ENCODE measurements at places on chromosomes 6 and 20.

GRCh38 chr6:122400462-122401089, 1.1 kb downstream of the HSF2 start:
- no peak for DNase-seq

DNA sequence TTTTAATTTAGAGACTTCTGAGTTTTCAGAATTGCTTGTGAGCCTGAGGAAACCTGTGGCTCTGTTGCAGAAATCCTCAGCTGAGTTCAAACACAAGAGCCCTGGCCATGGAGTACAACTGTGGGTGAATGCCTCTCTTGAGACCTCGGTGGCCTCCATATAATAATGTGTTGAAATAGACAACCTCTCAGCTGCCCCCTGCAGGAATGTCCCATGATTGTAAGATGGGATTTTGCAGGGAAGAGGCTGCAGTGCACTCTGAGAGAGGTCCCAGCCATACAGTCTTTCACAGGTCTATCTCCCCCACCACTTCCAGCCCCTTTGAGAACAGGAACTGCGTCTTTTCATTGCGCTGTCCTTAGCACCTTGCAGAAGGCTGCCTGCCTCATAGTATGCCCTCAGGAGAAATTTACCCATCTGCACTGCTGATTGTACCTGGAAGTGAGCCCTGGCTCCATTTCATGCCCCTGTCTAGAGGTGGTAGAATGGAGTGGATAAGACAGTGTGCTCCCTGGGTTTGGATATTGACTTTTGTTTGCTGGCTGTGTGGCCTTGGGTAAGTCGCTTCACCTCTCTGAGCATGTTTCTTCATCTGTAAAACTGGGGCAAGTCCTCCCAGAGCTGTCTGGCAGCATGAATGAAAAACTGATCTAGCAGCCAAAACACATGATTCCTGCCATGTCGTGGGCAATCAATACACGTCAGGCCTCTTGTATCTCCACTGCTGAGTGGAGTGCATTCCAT, 16.8 kb upstream of the CDH22 start:
- DNase-seq = no peak

DNA sequence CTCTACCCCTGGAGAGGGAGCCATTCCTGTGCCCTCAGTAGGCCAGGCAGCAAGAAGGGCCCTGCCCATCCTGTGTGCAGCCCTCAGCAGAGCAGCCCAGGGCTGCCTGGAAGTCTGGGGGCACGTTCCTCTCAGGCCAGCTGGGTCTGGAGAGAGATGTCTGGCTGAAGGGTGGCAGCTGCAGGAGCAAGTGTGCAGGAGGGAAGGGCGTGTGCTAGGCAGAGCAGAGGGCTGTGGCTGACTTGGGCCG, 62.7 kb downstream of the NOL4L start:
- no peak for DNase-seq

DNA sequence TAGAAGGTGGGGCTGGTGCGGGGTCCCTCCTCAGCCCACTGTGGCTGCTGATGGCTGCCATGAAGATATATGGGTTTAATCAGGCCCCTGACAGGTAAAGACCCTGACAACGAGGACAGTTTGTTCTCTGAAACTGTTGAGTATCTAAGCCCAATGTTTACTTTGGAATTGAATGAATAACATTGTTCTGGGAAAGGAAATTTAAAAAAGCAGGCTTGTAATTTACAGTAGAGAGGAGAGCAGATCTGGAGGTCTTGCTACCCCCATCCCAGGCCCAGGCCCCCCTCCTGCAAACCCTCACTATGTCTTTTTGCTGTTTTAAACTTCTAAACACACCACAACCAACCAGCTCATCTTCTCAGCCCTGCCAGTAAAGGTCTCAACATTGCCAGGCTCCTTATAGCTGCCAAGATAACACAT, 171.3 kb downstream of the CDC5L start:
- no peak for DNase-seq

DNA sequence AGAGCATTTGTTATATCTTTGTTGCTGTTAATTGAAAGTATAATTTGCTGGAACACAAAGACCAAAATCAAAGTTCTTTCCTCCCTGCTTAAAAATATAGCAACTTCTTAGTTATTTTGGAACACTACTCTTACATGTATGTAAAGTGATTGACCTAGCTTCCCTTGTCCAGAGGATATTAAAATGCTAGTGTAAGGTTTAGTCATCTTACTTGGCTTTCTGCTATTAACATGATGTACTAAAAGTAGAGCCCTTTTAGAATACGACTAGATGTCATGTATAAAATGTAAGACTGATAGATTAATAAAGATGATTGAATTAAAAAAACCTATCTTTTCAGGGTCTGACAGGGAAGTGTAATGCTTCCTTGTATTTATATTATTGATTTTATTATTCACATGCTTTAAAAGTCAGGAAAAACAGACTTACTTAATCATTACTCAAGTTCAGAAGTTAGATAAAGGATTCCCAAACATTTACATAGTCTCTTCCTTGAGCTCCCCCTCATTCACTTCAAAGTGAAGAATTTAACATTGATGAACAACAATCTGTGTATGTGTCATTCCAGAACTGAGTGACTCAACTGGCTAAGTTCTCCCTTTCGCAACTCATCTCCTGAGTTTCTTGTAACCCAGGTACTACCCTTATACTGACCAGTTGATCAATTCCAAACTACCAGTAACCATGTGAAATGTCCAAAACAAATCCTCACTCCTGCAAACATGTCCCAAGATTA, 50.9 kb downstream of the BTBD9 start:
- no peak for DNase-seq

DNA sequence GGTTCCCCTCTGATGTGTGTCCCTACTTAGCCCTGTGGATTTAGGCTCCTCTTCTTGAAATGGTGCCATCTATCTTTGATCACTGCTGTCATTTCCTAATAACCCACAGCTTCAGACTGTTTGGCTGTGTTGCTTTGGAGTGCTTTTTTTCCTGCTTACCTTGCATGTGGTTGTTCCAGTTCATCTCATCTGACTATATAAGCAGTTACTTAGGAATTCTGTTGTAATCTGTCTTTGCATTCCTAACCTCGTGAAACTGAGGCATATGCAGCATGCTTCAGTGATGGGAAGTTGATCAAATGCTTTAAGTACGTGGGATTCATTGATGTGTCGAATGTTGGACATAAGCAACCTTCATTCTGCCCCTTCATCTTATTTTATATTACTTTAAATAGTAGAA, 115.8 kb upstream of the FLRT3 start:
- no peak for DNase-seq

DNA sequence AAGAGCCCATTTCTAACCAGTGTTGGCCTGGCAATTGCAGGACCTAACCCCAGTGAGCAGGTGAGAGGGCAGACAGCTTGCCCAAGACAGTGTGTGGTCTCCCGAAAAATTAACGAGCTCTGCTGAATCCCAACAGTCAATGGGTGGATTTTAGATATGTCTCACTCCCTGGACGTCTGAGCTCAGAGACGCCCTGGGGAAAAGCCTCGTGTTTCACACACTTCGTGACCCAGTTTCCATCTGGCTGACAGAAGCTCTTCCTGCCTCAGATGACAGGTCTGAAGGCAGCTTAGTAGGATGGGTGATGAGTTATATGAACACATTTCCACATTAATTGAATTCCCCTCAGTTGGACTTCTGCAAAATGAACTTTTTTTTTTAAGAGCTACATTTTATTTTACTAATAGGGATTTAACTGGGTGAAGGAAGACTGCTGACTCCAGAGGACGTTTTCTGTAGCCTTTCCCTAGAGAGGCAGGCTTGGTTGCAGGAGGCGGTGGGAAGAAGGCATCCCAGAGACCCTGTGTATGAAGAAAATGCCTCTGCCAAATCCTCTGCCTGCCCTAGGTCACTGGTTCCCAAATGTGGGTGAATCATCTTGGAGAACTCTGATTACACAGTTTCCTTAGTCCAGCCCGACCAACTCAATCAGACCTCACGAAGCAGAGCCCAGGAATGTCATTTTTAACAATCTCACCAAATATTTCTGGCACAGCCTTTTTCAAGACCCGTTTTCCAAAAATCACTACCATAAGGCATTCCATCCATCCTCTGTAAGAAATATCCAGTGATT, 71.7 kb upstream of the LY86 start:
- no peak for DNase-seq

- DNase-seq = no peak
These were observed 359.6 kb downstream of the UTRN start for GRCh38 chr6:144644776-144645175.

DNA sequence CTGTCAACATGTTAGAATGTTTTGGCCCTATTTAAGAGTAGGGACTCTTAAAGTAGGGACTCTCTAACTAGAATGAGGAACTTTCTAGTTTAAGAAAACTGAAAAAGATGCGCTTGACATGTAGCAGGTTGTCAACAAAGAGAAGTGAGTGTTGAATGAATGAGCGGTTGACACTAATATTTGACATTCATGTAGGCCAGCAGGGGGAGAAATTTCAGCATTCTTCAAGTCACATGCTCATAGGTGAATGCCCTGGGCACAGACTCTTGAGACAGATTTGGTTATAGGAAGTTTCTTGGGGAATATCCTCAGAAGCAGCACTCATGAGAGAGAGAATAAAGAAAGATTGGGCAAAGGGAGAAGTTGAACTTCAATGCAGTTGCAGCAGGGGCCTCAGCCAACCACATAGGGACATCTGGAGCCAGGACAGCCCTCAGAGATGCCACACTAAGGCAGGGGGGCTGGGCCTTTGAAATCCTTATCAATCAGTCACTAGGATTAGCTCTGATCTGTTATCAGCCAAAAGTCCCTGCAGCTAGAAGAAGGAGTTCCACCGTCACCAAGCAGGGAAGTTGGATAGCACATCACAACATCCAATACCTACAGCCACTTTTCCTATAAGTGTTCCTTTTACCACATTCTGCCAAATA, 145.1 kb upstream of the FKBP1C start:
- no peak for DNase-seq

DNA sequence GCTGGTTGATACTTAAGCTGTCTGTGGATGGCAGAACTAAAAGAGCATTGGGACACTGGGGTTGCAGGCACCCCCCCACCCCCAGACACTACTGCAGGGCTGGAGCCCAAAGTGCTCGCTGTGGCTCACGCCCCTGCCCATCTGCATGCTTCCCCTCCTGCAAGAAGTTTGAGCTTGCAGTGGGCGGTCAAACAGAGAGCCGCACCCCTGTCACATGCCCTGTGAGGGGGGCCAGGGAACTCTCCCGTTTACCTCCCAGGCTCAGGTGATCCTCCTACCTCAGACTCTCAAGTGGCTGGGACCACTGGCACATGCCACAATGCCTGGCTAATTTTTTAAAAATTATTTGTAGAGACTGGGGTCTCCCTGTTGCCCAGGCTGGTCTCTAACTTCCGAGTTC, 63.3 kb downstream of the RIOK1 start:
- no peak for DNase-seq

- no peak for DNase-seq
These were observed 28.1 kb downstream of the LY86 start for GRCh38 chr6:6616656-6617055.

DNA sequence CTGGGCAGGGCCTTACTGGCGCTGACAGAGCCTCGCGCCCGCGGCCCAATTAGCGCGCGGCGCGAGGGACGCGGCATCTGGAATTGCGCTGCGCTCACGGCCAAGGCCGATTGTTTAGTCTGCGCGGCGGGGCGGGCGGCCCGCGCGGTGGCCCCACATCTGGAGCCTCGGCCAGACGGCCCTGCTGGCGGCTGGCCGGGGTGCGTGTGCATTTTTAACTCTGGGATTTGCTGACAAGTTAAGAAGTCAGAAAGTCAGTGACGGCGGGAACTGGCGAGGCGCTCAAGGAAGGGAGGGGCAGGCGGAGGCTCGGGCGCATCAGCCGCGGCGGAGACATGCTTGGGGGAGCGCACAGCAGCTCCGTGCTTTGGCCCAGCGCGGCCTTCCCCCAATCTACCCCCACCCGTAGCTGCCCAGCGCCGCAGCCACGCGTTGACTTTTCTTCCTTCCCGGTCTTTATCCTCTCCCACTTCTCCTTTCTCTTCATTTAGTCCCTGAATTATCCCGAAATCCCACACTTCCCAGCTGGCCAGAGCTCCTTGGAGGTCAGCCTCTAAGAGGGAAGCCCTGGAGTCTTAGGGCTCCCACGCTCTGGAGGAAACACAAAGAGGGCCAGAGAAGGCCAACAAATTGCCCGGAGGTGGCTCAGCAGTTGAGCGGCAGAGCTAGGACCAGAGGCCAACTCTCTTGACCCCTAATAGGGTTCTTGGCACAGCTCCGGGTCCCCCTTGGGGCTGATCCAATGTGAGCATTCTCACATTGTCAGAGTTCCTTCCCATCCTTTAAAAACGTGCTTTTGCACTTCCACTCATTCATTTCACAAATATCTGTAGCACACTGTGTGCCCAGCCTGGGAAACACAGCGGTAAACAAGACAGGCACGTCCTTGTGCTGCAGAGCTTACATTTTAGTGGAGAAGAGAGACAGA, 40.8 kb upstream of the FOXP4 start:
- DNase-seq = no peak

DNA sequence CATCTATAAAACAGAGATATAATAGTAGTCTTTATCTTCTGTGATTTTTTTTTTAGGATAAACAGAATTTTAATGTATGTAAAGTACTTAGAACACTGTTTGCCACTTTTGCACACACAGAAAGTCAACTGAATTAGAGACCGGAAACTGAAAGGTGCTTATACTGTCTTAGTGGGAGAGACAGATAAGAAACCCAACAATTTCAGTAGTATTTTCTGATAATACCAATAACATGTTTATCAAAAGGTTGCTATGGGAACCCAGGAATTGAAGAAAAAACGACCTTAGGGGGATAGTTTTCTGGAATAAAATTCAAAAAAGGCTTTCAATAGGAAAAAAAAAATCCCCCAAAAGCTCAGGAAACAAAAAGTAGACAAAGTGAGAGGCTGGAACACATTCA, 138.6 kb downstream of the BCKDHB start:
- DNase-seq = no peak

GRCh38 chr6:150631984-150632642, 32.4 kb downstream of the PLEKHG1 start:
- DNase-seq = no peak

DNA sequence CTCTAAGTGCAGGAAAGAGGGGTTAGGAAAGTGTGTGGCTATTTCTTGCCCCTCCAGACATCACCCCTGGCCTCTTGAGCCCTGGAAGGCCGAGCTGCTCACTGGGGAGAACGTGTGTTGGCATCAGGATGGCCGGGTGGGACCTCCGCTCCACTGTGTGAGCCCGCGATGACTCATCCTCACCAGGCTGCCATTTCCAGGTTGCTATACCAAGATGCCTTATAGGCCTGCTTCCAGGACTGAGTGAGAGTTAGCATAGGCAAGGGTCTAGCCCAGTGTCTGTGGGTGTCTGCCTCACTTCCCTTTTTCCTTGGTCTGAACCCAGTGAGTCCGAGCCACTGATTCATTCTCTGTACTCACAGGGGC, 105.0 kb downstream of the MRPL14 start:
- DNase-seq = no peak

Measured in vagina (tissue), 2 donors.